Germinal center (tissue), 1 donor: ENCODE measurements at places on chromosomes 7 and 10.

DNA sequence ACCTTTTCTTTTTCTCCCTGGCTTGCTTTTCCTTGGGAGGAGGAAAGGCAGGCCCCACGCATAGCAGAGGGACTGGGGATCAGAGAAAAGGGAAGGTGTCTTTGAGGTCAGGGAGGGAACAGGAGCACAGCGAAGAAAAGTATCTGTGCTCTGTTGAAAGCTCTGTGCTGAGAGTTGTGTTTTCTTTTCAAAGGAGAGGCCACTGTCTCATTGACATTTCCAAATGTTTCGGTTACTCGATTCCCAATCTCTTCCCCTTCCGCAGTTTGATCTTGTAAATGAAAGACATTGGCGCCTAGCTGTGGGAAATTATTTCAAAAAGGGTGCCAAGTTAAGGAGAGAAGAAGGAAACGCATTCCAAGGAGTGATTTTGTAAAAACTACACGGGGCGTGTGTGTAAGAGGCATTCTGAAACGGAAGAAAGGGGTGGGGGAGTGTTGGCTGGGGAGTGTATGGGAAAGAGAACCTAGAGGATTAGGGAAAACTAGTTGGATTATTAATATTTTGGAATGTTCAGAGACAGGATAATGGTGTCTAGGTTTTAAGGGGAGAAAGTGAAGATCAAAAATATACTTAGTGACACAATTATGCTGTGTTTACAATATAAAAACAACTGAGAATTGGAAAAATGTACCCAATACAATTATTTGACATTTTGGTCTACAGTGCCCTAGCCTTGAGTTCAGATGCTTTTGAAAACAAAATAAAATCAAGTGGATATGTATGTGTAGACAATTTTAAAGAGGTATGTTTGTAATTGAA lies 708 bp downstream of the KLHDC10 start:
- DNase-seq = no peak

GRCh38 chr10:91286572-91286971 lies 66.1 kb downstream of the PCGF5 start:
- no peak for DNase-seq

- DNase-seq = no peak
Observed at GRCh38 chr10:72328829-72329204, 25.9 kb downstream of the DNAJB12 start.

DNA sequence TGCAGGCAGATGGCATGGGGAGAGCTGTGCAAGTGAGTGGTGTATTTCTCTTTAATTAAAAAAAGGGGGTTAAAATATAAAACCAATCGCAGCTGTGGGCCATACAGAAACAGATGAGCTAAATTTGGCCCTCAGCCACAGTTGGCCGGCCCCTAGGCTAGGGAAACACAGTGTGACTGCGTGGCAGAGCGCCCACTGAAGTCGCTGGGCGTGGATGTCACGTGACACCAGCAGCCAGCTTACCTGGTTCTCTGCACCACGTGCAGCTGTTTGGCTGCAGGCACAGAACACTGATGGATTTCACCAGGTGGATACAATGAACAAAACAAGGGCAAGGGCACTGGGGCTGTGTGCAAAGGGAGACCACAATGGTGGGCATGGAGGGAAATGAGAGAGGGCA lies 119.3 kb upstream of the ZNF746 start:
- DNase-seq = no peak

GRCh38 chr7:7965301-7965700 lies 3.3 kb upstream of the GLCCI1 start:
- DNase-seq = no peak
